Umbilical cord (tissue), 2 donors: ENCODE measurements at places on chromosomes 4 and X.

DNA sequence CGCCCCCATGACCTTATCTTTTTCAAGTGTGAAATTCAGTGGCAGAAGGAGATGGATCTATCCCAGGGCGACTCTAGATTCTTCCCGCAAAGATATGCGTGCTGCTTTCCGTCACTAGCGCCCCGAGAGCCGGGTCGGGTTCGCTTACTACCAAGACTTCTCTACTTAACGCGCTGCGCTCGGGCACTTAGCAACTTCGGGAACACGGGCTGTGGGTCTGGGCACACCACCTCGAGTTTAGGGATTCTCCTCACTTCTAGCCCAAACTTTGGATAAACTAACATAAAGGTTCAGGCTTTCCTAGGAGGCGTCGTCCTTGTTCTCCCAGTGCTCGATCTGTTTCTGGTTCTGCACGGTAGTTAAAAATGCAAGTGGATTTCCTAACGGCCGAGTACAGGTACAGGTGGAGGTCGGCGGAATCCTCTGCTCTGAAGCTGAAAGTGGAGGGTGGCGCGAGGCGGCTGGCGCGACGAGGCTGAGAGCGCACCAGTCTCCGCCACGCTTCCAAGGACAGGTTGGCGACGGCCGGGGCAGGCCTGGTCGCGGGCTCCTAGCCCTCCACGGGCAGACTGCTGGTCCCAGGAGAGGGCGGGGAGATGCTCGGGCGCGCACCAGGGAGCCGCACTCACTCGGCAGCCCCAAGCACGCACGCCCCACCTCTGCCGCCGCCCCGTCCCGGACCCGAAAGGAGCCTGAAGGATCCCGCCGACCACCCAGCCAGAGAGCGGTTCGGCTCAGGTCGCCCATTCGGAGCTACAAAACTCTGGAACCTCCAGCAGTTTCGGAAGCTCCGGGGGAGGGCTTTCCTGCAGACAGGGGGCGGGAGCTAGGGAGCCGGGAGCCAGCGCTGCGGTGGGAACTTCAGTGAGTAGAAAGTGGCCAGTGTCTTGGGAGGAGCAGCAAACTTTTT, 100.8 kb upstream of the TENM3 start:
- peak; percentile 53 for DNase-seq

GRCh38 chr4:40918330-40918729, 168.6 kb downstream of the NSUN7 start:
- peak; percentile 82 for DNase-seq

GRCh38 chr4:83108101-83108861, 6.2 kb downstream of the PLAC8 start:
- DNase-seq: no peak

GRCh38 chr4:78578674-78579425, 27.3 kb downstream of the ANXA3 start:
- no peak for DNase-seq

- DNase-seq: no peak
These were observed 21.8 kb upstream of the TNIP3 start for GRCh38 chr4:121185960-121186359.

DNA sequence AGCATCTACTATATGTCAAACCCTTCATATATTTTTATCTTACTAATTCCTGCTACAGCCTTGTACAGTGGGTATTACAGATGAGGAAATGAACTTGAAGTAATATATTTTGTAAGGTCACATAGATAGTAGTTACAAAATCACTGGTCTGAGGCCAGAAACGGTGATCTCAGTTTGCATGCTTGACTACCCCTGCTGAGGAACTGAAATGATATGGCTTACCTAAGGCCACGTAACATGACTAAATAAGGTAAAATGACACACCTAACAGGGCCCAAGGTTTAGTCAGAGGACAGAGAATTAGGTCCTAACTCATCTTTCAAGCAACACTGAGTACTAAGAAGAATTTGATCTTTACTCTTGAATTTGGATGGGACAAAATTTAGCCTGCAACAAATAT, 1.5 kb upstream of the COMMD8 start:
- DNase-seq: no peak

GRCh38 chrX:57044245-57044644, 48.9 kb upstream of the SPIN3 start:
- no peak for DNase-seq
